IMR-90 (cell line): ENCODE measurements at places on chromosomes 1 and 21. TPM values are rescaled to one million over a fixed set of nuclear protein-coding genes. Genes with fewer than 3 reads are reported as not detected.
A peak's percentile ranks its signal among the peaks of the same experiment; 100 is the strongest.

GRCh38 chr1:45622524-45623394, 1.1 kb downstream of the CCDC17 start:
- DNase-seq = no peak

GRCh38 chr1:180157576-180158057, 2.9 kb downstream of the QSOX1 start:
- DNase-seq = no peak

- no peak for DNase-seq
Observed at GRCh38 chr1:168400139-168400538, 119.5 kb downstream of the TBX19 start.

The ENAH gene
- 47.4 and 61.3 TPM in 2 replicates for polyA plus RNA-seq

The S100A5 gene
- polyA plus RNA-seq = 0.27 and 0.55 TPM in 2 replicates

The OR6K3 gene
- polyA plus RNA-seq = not detected in 2 replicates

The ECE1 gene
- polyA plus RNA-seq = 124 and 133 TPM in 2 replicates

GRCh38 chr1:179034720-179035119, 9.0 kb downstream of the FAM20B start:
- peak; percentile 88 for DNase-seq

- DNase-seq = no peak
Observed at GRCh38 chr1:995665-996633, 3.9 kb downstream of the HES4 start.

DNA sequence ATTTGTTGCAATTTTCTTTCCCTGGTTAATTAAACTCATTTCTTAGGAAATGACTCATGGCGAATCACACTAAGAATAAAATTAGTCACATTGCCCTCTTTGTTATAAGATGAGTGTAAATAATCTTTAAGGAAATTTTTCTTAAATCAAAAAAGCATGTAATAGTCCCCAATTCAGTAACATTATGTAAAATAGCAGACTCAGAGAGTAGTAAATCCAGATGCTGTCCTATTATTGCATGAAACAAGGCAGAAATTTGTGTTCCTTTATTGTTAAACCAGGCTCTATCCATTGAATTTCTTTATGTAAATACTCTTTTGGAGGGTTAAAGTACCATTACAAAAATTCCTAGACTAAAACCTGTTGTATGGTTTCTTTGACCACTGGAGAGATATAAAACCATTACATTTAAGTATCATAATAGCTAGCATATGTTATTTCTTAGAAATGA, 154.5 kb upstream of the C1orf87 start:
- peak; percentile 0 for DNase-seq

DNA sequence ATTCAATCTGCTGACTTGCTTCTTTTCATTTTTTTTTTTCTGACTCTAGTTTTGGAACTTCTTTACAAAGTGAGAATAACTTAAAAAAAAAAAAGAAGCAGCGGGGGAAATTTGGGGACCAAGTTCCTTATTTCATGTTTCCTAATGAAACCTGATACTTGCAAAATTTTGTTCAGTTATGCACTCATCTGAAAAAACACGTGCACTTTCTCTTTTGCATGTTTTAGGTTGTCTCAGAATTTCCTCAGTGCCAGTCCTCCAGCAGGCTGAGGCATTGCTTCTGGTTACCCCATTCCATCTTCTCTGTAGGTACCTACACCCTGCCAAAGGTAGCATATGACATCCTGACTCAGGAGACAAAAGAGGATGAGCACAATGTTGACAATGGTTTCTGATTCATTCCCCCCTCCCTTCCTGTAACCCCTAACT, 299.7 kb downstream of the GRIK1 start:
- no peak for DNase-seq

- DNase-seq = peak; percentile 0
Observed at GRCh38 chr1:240967070-240967724, 355.2 kb upstream of the GREM2 start.

GRCh38 chr1:86906419-86906818, 7.5 kb downstream of the SELENOF start:
- DNase-seq = no peak

- no peak for DNase-seq
Observed at GRCh38 chr1:28154078-28154594, 22.4 kb downstream of the PTAFR start.

The AHCTF1 gene
- polyA plus RNA-seq = 7.4 and 8.9 TPM in 2 replicates

The MRAP gene
- not detected in 2 replicates for polyA plus RNA-seq

DNA sequence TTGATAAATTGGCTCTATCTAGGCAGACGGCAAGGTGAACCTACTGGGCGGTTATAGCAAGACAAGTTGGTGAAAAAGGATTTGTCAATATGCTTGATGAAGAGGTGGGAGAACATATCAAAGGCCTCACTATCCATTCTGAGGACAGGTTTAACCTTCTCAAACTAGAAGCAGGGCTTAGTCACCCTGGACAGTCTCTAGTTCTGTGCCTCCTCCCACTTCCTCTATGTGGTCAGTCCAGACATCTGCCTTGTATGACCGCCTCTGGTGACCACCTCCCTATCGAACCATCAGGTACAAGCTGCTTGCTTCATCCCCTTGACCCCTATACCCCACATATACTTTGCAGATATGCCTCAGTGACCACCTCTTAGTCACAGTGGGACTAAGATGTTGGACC, 2.3 kb upstream of the SCYL3 start:
- no peak for DNase-seq

The DISP3 gene
- 0.03 and 0.05 TPM in 2 replicates for polyA plus RNA-seq

- no peak for DNase-seq
Observed at GRCh38 chr1:178928041-178928440, 57.2 kb upstream of the ANGPTL1 start.

GRCh38 chr1:220893701-220894024, 14.4 kb downstream of the HLX start:
- DNase-seq = no peak

The GPR37L1 gene
- polyA plus RNA-seq = 0.02 TPM in 1 of 2 replicates, not detected in the other

DNA sequence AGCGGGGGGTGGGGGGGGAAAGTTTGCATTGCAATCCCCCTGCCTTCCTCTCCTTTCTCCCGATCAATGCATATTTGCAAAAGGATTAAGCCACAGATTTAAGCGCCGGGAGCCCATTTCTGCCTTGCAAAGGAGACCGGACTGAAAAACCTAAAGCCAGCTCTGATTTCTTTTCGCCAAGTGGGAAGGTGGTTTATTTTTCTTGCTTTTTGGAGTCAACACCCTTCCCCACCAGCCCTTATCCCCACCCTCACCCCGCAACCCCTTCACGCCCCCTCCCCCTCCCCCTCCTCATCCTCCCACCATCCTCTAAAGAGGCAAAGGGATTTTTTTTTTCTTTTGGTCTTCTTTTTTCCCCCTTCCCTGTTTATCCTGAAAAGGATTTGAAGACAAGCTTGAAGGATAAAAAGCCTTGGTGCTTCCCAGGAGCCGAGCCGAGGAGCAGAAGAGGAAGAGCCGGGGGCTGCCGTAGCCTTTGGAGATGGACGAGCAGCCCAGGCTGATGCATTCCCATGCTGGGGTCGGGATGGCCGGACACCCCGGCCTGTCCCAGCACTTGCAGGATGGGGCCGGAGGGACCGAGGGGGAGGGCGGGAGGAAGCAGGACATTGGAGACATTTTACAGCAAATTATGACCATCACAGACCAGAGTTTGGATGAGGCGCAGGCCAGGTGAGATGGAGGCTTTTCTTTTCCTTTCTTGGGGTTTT, 513 bp downstream of the PBX1 start:
- no peak for DNase-seq

The SNX7 gene
- polyA plus RNA-seq = 17.3 and 22.5 TPM in 2 replicates

GRCh38 chr1:28886731-28887418, 27.5 kb upstream of the EPB41 start:
- DNase-seq = peak; percentile 48

DNA sequence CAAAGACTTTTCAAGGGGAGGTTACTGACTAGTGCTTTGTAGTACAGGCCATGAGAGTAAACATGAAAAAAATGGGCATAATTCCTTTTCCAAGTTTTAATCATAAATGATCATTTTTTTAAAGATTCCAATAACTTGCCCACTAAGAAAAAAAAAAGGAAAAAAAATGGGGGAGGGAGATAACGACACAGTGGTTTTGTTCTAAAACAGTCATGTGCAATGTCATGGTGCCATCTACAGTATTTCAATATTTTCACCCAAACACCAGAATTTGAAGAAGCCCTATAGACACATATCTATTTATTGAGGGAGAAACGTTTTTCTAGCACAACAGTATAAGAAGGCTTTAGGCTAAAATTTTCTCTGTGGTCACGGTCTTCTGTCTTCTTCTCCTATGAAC, 250.2 kb downstream of the LTN1 start:
- DNase-seq = peak; percentile 76

GRCh38 chr1:109622895-109623294, 3.3 kb downstream of the AMPD2 start:
- DNase-seq = no peak

The BRINP3 gene
- polyA plus RNA-seq = 0.09 and 0.15 TPM in 2 replicates

The ADPRS gene
- polyA plus RNA-seq = 37.1 and 37.2 TPM in 2 replicates

GRCh38 chr1:197181982-197182381, 35.5 kb upstream of the ASPM start:
- DNase-seq = no peak

- DNase-seq = peak; percentile 70
Observed at GRCh38 chr1:201649761-201650622, 111.1 kb downstream of the NAV1 start.

The MAB21L3 gene
- not detected in 2 replicates for polyA plus RNA-seq

DNA sequence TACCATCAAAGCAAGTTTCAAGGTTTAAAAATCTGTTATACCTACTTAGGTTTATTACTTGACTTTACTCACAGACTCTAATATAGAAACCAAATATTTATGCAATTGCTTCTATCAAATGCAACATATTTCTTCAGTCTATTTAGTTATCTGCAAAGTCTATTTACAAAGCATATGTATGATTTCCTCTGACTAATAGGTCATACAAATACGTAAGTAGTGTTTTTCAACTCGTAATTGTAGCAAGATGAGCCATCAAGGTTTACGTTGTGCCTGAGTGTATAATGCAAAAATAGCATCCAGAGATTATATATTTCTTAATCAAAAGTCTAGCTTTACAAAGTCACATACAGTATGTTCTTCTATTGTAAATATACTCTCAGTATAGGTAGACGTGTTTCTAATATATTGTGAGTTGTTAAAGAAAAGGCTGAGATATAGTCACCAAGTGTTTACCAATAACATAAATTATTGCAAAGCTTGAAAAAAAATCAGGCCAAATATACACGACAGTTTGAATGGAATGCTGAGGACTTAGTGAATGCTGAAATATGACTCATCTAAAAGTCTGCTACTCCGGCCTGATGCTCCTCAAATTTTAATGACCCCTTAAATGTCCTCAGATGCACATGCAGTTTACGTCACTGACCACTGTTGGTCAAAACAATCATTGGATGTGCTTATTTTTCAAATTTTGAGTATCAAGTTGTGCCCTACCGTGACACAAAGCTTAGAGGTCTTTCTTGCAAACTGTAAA, 48.4 kb downstream of the ADAMTS5 start:
- peak; percentile 89 for DNase-seq

GRCh38 chr1:111323231-111323630, 32.6 kb downstream of the CHIA start:
- DNase-seq = no peak

- DNase-seq = peak; percentile 40
Observed at GRCh38 chr1:184563308-184563707, 176.5 kb downstream of the C1orf21 start.

GRCh38 chr1:64312431-64312830, 109.0 kb downstream of the UBE2U start:
- no peak for DNase-seq

DNA sequence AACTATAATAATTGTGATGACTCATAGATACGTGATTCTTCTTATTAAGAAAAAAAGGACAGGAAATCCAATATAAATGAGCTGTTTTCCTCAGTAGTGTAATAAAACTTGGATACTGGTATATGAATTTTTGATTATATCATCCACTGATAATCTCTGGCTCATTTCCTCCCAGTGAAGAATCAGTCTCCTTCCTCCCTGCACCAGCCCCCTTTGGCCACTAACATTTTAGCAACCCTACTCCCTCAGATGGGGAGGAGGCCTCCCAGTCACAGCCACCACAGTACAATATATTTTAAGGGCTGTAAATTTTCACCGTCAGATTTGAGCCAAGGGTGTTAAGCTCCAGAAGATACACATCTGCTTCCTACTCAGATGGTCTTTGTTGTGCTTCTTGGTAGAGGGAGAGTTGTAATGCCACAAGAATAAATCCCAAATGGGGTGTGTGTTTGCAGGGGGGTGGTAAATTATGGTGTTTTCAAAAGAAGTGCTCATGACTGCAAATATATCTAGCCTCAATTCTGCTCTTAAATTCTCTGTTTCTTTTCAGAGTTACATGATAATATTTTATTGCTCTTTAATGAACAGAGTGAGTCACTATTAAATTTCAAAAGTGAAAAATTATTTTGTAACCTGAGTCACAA, 153.5 kb downstream of the HLX start:
- no peak for DNase-seq

GRCh38 chr1:159173320-159173719, 1.9 kb downstream of the CADM3 start:
- DNase-seq = no peak

DNA sequence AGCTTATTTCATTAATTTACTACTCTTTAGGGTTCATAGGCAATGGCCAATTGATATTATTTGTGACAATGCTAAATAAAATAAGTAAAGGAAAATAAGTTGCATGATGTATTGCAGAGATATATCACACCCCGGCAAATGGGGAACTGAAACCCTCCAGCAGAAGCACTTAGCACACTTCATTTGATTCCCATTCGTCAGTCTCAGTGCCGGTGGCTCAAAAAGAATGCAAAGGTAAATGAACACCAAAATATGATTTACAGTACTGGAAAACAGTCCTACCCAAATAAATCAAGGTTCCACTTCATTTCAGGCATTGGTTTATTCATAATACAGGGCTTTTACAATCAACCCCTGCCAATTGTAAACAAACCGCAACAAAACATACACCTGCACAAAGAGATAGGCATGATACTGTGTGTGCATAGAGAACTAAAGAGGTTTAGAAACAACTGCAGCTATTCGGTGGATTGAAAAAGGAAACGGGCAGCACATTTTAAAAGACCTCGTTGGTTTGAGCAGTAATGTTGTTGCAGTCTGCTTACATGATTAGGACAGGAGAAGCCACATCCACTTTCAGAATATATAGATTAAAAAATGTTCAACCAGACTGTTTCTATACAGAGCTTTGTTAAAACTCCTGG, 1019.2 kb downstream of the TTLL7 start:
- DNase-seq = no peak

The ZYG11A gene
- polyA plus RNA-seq = 0.49 and 0.63 TPM in 2 replicates

DNA sequence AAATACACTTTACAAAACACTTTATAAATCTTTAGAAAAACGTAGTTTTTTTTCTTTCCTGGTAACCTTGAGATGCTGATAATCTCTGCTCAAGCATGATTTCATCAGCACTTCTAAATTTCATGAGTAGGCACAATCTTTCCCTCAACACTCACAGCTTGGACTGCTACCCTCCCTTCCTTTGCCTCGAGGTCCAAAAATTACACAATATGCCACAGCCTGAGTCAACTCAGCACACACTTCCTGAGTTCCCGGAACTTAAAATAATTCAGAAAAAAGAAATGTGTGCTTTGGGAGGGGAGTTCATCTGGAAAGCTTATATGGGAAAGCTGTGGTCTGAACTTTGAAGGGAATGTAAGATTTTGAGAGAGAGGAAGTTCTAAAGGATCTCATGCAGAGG, 5.9 kb downstream of the CLCA2 start:
- peak; percentile 93 for DNase-seq

The KIF14 gene
- polyA plus RNA-seq = 1.9 and 2.3 TPM in 2 replicates
